Mesenchymal stem cell (in vitro differentiated cells and primary cell): ENCODE measurements at places on chromosomes 1 and 21.
A peak's percentile ranks its signal among the peaks of the same experiment; 100 is the strongest.

DNA sequence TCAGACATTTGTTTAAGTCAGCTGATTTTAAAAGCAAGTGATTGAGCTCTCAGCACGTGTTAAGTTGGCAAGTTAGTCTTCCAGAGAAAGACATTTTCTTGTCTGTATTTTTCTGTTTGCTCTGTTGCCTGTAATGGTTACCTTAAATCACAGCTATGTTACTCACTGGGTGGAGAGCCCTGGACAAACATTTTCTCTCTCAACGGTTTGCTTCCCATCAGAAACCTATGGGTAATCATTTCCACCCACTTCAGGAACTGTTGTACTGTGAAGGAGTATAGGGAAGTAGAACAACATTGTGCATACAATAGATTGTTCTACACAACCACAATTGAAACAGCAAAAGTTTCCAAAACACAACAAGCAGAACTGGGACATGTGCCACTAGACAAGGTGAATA lies 113.9 kb upstream of the DPT start:
- no peak for DNase-seq

- DNase-seq, result no peak
These were observed 22.8 kb upstream of the CFAP126 start for GRCh38 chr1:161390559-161390858.

DNA sequence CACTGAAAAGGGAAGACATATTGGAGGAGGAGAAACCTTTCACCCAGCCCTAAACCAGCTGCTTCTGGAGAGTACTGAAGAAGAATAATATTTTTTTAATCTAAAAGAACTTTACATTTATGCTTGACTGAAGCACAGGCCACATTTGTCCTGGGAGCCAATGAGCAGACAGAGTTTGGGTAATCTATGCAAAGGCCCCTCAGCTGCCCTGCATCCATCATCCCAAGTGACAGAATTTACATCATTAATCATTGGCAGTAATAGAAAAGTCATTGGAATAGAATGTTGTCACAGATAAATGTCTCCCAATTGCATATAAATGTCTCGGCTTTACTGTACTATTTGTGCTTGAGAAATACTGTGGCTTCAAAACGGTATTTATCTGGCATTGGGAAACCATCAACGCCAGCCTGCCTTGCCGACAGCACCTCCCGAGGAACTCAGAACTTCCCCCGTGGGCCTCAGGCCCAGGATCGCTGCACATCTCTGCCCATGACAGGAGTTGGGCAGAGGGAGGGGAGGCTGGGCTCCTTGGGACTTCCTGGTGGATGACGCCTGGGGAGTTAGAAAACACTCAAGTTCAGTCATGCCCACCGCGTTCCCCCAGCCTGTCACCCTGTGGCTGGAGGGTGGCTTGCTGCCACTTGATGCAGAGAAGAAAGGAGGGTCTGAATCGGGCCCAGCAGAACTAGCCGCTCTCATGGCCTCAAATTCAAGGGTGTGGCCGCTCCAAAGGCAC lies 133.1 kb downstream of the CAMTA1 start:
- DNase-seq, result no peak

DNA sequence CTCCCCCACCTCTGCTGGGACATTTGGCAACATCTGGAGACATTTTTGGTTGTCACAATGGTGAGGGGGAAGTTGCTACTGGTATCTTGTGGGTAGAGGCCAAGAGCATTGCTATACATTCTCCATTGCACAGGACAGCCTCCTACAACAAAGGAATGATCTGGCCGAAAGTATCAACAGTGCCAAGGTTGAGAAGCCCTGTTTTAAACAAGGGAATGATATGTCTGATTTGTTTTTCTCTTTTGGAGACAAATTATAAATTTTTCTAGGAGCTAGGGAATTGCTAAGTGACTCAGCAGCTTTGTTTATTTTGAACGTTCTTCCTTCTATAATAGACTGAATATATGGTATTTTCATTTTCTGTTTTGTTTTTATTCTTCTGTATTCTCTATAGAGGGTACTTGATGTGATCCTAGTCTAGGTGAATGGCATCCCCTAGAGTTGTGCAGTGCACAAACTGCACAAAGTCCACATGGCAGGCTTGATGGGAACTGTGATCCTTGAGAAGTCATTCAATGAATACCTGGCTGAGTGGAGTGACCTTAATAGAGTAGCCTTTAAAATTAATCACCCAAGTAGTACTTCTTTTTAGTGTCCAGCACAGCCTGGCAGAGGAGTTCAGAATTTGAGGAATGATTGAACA lies 288.6 kb upstream of the USP24 start:
- DNase-seq, result peak; percentile 56

DNA sequence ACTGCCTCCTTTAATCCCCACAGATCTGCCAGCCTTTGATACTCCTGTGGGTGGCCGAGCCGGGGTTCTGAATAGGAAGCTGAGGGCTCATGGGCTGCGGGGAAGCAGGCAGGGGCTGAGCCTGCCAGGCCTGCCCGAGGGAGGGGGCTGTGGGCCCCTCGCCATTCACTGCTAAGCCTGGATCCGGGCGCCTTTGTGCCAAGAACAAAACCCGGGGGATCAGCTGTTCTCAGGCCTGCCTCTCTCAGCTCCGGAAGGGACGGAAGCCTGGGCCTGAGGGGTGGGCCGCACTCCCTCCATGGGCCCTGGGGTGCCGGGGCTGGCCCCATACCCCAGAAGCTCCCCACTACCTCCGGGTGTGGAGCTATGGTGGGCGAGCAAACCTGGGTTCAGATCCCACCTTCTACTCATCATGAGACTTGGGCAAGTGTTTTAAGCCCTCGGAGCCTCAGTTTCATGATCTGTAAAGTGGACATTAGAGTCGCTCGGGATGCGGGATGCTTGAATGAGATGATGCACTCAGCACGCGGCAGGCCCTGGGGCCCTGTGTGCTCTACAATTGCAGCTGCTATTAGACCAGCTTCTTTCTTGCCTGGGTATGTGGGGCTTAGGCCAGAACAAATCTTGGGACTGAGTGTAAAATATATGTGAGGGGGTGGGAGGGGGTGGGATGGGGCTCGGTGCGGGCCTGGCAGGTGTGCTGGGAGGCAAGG lies 19.2 kb upstream of the EPHA2 start:
- DNase-seq, result no peak

GRCh38 chr21:42025376-42026081 lies 15.4 kb upstream of the ZBTB21 start:
- peak; percentile 62 for DNase-seq
